ENCODE measurements at places on chromosomes 11 and 22.
A peak's percentile ranks its signal among the peaks of the same experiment; 100 is the strongest.

GRCh38 chr11:67255864-67256263 lies 10.4 kb upstream of the GRK2 start:
- no peak for DNase-seq

- no peak for DNase-seq
Measured at GRCh38 chr22:36253523-36254490, 874 bp downstream of the APOL1 start.

DNA sequence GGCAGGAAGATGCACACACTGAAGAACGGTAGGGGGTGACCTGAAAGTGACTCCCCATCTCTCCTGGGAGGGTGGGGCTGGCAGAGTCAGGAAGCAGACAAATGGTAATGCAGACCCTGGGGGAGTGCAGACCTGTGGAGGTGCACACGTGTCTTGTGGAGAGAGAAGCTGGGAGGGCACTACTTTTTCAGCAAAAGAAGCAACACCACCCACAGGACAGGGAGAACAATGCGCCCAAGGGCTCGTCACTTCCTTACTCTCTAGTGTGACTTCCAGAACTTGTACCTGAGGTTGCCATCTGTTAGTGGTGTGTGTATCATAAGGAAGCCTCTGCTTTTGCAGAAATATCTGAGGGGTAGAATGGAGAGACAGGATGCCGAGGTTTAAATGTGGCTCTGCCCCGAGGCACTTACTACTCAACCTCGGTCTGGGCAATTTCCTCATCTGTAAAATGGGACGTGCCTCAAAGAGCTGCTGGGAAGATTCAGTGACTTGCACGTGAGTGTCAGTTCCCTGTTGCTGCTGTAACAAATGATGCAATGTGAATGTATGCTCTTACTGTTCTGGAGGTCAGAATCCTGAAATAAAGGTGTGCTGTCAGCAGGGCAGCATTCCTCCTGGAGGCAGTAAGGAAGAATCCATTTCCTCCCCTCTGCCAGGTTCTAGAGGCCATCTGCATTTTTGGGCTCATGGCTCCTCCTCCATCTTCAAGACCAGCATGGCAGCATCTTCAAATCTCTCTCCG lies 323.4 kb downstream of the SHANK2 start:
- DNase-seq: no peak

DNA sequence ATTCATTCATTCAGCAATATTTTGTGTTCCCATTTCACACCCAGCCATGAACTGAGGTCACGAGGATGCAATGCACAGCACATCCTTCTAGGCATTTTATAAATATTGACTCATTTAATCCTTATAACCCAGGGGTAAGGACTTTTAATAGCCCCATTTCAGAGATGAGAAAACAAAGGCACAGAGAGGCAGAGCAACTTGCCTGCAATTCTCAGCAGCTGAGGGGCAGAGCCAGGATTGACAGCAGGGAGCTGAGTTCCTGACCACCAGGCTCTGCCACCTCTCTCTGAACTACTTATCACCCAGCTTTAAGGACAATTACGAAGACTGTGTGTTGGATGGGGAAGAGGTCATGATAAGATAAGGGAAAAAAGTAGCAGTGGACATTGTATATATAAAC lies 12.8 kb upstream of the FGF3 start:
- DNase-seq: no peak

GRCh38 chr11:73396251-73396930 lies 20.2 kb downstream of the RELT start:
- DNase-seq: no peak

- peak; percentile 26 for DNase-seq
Measured at GRCh38 chr11:42524534-42525227, 787.1 kb upstream of the API5 start.

GRCh38 chr11:114438303-114438702 lies 964 bp upstream of the REXO2 start:
- no peak for DNase-seq

DNA sequence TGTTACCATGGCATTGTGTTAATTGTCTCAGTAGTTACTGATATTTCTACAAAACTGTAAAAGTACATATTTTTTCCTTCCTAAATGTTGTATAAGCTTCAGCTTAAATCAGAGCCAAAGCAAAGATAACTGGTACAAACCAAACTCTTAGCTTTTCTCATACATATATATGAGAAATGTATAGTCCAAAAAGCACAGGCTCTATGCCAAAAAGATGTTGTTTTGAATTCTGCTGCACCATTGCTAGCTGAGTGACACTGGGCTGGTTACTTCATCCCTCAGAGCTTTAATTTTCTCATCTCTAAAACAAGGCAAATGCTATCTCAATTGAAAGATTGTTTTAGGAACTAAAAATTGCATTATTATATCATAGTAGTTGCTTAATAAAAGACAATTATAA lies 6.7 kb upstream of the GRIA4 start:
- DNase-seq: no peak

DNA sequence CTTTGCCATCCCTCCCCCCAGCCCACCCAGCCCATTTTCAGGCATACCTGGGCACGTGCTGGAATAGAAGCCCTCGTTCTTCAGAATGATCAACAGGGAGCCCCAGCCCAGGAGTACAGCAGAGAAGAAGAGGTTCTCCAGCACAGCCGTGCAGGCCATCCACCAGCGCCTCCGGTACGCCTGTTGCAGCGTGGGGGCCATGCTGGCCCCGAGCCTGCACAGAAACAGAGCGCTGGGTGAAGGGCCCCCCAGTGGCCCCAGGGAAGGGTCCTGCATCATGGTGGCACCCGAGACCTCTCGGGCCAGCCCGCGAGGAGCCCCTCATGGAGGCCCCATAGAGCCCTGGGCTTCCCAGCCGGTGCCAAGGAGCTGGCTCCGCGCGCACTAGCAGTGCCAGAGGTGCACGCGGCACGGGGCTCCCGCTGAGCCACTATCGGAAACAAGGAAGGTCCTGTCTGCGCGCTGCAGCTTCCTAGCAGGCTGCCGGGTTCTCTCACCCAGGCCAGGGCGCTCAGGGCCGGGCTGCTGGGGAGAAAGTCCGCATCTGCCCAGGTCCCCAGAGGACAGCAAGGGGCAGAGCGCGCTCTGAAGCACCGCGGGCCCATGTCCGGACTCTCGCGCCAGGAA lies 1.5 kb downstream of the SLC43A1 start:
- DNase-seq: peak; percentile 36

- DNase-seq: no peak
Measured at GRCh38 chr11:70322666-70323065, 52.2 kb downstream of the PPFIA1 start.
